ENCODE measurements at places on chromosomes 6 and 20.

DNA sequence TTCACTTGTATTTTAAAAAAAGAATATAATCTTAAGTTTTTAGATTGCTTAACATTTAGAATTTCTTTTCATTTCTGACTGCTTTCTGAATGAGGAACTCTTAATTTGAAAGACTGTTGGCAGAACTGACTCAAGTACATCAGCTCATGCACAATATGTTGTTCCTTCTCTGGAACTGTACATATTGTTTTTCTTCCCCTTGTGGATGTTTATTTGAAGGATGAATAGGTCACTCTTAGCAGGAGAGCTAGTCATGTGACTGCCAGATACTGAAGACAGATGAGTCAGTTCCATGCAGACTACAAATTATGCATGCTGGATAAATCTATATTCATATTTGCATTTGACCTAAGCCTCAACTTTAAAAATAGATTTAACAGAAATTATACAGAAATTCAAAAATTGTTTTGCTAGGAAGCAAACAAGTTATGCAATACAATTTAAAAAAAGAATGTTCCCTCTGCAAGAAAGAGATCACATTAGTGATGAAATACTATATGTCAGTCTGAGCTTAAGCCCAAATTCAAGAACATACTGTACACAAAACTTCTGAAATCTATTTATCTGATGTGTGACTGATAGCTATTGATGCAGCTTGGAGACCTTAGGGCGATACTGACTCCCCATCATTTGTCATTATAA lies 1274.9 kb upstream of the GJE1 start:
- no peak for DNase-seq

- DNase-seq = no peak
Measured at GRCh38 chr6:7188492-7188891, 80.7 kb downstream of the RREB1 start.

DNA sequence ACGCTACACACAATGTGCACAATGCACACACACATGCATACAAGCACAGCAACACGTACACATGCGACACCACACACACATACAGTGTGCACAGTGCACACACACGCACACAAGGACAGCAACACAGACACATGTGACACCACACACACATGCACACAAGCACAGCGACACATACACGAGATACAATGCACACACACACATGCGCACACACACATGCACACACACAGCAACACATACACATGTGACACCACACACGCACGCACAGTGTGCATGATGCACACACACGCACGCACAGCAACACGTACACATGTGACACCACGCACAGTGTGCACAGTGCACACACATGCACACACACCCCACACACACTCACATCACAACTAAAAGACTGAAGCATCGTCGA lies 327.3 kb downstream of the THBS2 start:
- no peak for DNase-seq

GRCh38 chr20:1328680-1329330 lies at the start of gene SDCBP2:
Gene SDCBP2, minus strand, starts transcription at chr20:1329139. Its CDS starts 8,723 bp downstream, at chr20:1320416.
- DNase-seq = no peak

GRCh38 chr6:132650429-132650828 lies 8.6 kb downstream of the TAAR1 start:
- no peak for DNase-seq

DNA sequence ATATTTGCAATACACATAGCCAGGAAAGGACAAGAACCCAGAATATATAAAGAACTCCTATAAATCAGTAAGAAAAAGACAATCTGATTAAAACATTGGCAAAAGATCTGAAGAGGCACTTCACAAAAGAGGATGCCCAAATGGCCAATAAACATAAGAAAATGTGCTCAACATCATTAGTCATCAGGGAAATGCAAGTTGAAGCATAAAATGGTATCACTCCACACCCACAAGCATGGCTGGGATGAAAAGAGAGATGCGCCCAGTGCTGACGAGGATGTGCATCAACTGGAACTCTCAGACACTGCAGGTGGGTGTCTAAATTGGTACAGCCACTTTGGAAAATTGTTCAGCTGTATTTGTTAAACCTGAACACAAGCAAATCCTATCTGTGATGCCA lies 42.4 kb upstream of the MLN start:
- DNase-seq = no peak

DNA sequence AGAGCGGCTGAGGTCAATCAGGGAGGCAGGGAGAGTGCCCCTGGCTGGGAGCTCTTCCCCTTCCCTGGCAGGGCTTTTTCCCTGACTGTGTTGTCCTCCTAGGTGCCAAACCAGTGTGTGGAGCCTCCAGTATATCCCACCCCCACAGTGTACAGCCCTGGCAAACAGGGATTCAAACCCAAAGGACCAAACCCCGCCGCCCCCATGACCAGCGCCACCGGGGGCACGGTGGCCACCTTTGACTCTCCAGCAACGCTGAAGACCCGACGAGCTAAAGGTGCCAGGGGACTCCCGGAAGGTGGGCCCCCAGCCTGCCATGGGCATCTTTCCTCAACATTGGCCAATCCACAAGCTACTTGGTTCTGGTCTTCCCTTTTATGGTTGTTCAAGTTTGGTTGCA lies 25.2 kb downstream of the ZNF341 start:
- DNase-seq = no peak

DNA sequence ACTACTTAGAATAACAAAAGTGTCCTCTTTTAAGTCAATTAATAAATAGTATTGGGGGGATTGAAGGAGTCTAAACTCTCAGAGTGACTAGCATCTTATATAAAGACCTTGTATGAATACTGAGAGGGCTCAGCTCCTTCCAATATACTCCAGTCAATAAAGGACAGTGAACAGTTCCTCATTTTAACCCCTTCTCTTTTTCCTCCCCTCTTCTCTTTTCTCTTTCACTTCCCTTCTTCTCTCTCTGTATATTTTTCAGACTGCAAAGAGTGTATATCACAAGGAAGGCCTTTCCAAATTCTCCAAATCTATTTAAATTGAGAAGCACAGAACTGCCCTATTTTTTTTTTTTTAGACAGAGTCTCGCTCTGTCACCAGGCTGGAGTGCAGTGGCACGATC lies 99.5 kb downstream of the CD164 start:
- DNase-seq = no peak

- no peak for DNase-seq
Measured at GRCh38 chr6:100426241-100426640, 38.5 kb downstream of the SIM1 start.

GRCh38 chr20:44296011-44296410 lies 15.0 kb downstream of the FITM2 start:
- no peak for DNase-seq

DNA sequence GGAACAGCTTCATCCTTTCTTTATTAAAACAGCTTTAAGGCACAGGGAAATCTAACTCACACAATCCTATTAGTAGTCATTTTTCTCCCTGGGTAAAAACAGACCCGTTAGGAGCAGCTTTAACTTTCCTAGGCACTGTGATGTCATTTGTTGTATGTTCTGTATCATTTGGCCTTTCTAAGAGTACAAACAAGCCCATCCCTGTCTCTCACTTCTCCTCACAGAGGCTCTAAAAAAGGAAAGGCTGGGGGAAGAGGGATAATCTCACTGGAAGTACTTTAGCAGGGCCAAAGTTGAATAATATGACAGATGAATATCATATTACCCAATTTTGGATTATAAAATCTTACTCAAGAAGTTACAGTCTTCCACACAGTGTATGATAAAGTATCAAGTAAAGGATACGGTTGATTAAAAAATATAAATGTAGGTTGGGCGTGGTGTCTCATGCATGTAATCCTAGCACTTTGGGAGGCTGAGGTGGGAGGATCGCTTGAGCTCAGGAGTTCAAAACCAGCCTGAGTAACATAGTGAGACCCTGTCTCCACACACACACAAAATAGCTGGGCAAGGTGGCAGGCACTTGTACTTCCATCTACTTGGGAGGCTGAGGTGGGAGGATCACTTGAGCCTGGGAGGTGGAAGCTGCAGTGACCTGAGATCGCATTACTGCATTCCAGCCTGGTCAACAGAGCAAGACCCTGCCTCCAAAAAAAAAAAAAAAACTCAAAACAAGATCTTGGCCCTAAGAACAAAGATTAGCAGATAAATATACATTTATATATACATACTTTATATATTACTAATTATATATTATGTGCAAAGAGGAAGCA lies 7.9 kb downstream of the NUDT3 start:
- no peak for DNase-seq

DNA sequence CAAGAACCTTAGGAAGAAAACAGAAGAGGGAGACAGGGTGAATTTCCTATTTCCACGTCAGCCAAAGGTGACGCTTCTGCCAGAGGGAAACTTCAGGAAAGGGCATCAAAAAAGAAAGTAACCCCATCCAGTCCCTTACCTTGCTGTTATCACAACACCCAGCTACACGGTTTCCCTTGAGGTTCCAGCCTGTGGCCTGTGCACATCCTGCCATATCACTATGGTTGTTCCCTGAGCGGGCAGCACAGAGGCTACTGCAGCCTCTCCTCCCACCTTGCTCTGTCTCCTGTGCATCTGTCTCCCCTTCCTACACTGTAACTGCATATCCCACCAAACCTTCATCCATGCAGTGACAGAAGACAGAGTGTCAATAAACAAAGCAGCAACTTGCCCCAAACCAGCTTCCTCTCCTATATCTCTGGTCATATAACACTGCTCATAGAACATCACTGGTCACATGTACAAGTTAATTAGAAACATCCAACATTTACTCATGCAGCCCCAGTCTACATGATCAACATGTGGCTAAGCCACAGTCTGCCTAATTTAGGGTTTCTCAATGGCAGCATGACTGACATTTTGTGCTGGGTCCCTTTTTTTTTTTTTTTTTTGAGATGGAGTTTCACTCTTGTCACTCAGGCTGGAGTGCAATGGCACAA lies 54.7 kb downstream of the GFOD1 start:
- DNase-seq = no peak

DNA sequence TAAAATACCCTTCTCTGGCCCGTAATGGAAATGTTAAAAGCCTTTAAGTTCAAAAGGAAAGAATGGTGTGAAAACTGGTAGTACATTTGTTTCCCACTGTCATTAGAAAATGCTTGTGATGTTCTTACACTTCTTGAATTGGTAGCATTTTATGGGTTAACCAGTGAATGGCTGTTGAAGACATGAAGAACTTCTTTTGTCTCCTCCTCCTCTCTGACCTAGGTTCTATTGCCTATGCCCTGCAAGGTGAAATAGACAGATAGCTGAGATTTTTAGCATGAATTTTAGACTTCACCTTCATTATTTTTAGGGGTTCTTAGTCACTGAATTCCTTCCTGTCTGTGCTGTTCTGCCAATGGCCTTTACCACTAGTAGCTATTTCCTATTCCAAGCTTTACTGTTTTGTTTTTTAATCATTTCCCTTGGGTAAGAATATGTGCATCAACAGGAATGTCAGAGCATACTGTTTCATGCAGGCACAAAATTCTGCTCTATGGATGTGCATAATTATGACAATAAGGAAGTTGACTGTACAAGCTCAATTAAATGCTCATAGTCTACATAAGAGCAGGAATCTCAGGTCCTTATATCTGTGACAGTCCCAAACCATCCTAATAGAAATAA lies 4.9 kb downstream of the TNFAIP3 start:
- DNase-seq = no peak

DNA sequence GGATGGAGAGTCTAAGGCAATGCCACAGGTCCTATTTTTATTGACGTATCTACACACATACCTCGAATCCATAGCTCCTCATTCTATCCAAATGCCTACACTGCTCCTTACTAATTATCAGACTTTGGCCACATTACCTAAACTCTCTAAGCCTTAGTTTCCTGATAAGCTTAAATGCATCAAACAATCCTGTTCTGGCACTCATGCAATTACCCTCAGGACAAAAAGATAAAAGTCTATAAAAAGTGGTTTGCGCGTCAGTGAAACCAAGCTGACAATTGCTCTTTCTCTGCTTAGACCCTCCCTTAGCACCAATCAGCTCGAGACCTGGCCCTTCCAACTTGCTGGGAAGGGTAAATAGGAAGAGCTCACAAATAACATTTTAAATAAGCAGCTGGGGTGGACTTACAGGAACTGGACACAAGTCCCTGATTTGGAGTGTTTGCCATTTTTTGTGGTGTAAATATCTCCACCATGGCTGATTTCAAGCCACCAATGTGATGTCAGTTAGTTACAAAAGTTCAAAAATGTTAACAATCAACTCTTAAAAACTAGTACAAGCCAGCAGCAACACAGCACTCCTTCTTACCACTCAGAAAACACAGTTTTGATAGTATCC lies 7.2 kb upstream of the PLEKHG1 start:
- DNase-seq = no peak

DNA sequence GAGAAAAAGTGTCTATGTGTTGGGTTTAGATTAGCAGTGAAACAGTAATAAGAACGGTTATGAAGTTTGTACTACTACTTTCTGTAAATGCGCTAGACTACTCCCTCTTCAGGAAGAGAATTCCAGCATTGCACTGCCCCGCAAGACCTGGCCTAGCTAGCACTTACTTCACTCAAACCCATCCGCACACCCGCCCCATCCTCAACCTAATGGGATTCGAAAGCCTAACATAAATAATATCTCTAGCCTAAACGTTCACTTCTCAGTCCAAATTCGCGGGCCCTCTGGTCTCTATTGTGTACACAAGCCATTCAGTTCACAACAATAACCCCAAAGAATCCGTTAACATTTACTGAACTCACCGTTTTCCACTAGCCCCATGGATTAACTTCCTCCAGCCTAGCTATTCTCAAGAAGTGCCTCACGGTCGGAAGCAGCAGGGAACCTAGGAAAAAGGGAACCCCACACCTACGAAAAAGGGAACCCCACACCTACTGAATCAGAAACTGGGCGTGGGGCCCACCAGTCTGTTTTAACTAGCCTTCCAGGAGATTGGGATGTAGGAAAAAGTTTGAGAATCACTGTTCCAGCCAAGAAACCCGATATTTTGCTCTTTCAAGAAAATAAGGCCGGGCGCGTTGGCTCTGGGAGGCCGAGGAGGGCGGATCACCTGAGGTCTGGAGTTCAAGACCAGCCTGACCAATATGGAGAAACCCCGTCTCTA lies 45.4 kb upstream of the BTN3A2 start:
- DNase-seq = no peak
